ACHN (cell line): ENCODE measurements at places on chromosomes 11 and 22.

DNA sequence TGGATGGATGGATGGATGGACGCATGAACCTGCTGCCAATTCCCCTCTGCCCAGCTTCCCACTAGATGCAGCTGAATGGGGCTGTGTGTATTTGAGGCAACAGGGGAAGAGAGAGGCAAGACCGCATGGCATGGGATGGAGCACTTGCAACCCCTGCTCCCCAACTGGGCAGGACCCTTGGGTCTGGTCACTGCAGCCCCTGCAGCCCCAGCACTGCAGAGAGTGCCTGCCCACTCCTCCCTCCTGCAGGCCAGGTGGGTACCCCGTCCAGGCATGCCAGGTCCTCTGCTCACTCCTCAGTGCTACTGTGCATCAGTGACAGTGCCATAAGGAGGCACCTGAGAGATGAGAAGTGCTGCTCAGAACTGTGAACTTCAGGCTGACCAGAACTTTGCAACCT is 40.3 kb downstream of the OSBPL5 start:
- no peak for DNase-seq

GRCh38 chr11:126139111-126140091 is 72.0 kb downstream of the RPUSD4 start:
- no peak for DNase-seq

- no peak for DNase-seq
Measured at GRCh38 chr11:94844031-94844430, 75.9 kb downstream of the AMOTL1 start.

- DNase-seq, result no peak
Measured at GRCh38 chr11:105215528-105215927, 76.0 kb upstream of the CARD18 start.

DNA sequence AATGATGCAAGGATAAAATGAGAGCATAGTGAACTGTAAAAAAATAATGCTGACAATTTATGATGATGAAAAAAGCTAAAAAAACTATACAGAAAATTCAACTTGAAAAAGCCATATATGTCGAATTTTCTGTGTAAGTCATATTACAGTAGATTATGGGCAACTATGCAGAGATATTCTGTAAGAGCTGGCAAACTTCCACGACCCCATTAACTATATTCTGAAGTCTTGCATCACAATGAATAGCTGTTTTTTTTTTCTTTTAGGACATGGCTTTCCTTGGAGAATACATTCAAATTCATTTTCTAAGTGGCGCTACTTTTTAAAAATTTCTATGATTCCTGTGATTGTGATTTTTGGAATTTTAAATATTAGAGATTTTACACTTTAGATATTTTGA is 18.4 kb downstream of the PSMD13 start:
- no peak for DNase-seq

- no peak for DNase-seq
Measured at GRCh38 chr11:17209939-17210245, 2.1 kb upstream of the PIK3C2A start.

DNA sequence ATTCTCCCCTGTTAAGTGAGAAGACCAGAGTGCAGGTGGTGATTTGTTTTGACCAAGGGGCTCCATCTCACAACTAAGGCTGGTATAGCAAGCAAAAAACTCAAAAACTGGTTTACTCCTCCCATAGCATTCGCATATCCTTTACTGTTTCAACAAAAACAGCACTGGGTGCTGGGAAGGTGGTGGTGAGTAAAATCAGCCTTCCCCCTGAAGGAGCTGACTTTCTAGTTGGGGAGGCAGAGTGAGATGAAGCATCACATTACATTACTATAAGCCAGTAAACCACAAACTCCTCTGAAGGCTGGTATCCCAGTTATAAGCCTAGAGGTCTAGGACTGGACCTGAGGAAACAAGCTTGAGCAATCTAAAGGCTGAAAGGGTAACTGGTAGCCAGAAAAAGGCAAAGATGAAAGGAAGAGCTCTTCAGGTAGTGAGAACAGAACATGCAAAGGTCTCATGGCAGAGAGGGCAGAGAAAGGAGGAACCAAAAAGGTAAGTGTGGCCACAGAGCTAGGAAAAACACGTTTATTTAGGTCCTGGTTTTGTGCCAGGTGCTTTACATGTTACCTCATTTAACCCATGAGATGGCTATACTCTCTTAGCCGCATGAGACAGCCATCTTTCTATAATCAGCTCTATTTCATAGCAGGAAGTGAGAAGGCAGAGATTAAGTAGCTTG is 22.3 kb downstream of the TMEM123 start:
- DNase-seq, result no peak

DNA sequence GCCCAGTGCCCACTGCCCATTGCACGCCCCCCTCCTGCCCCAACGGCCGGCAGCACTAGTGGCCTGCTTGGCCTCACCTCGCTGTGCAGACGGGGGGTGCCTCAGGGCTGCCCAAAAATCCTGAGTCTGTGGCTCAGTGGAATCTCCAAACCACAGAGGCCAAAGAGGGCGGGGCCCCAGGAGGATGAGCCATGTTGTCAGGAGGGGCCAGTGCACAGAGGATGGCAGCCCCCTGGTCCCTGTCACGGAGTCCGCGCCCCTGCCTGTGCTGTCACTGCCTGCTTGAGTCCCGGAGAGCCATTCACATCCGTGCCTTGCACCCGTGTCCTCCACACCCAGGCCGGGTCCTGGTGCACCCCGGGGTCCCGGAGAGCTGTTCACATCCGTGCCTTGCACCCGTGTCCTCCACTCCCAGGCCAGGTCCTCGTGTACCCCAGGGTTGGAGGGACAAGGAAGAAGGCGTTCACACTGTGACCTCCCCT is 36.4 kb upstream of the MUC5AC start:
- no peak for DNase-seq

DNA sequence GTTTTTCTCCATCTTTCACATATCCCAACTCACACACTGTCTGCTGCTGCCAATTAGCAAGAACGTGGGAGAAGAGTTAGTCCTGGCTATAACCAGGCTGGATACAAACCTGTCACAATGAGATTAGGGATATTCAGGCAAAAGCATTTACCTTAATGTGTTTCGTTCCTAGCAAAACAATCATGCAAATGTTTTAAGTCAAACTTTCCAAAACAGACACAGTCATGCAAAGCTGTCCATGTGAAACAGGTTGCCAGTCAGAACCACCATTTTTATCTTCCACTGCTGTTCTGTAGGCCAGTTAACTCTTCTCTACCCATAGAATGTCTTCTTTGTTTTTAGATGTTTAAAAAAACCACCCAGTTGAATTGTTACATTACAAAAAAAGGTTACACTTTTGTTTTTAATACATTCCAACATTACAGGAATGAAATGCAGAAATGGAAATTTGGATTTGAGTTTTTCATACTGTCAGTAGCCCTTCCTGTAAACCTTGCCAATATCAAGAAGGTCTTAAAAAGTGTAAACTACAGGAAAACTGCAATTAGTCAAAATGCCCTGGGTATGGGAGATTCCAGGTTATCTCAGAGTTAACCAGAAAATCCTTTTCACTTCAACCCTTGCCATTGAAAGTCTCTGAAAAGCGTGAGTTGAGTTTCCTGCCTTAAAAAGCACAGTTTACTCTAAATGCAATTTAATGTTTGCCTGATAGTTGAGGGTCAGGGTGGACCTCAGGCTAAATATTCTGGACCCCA is 34.2 kb upstream of the LDLRAD3 start:
- DNase-seq, result no peak

GRCh38 chr11:103317118-103317517 is 207.9 kb downstream of the DYNC2H1 start:
- DNase-seq, result no peak

DNA sequence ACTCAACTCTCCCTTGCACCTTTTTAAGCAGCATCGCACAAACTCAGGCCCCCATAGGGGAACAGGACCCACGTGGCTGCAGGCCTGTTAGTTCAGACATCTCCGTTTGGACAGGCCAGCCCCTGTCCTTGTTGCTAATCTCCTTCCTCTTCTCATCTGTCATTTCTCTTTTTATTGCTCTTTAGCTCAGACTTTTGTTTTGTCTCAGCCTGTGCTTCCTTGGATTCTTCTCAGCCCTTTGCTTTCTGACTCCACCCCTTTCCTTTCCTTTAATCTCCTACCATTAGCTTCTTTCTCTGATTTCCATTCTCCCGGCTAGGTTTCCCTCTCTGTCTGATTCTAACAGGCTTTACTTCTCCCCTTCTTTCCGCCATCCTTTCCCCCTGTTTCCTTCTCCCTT is 68.7 kb downstream of the SCN3B start:
- no peak for DNase-seq

DNA sequence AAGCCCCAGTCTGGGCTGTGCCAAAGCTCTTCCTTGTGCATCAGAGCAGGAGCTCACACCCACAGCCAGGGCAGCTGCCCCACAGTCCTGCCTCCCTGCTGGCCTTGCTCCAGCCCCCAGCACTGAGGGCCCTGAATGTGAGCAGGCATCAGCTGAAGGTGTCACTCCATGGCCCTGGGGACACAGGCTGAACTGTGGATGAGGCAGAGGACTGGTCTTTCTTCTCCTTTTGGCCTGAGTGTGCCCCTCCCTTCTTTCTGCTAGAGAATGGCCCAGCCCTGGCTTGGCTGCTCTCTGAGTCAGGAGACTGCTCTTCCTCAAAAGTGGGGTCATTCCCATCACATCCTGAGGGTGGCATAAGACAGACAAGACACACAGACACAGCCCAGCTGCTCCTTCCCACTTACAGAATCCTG is 16.2 kb downstream of the OTOG start:
- DNase-seq, result peak; percentile 19

- DNase-seq, result no peak
Measured at GRCh38 chr11:69211920-69212797, 56.4 kb downstream of the SMIM38 start.

GRCh38 chr22:23536821-23537345 is 43.2 kb downstream of the IGLL1 start:
- no peak for DNase-seq

DNA sequence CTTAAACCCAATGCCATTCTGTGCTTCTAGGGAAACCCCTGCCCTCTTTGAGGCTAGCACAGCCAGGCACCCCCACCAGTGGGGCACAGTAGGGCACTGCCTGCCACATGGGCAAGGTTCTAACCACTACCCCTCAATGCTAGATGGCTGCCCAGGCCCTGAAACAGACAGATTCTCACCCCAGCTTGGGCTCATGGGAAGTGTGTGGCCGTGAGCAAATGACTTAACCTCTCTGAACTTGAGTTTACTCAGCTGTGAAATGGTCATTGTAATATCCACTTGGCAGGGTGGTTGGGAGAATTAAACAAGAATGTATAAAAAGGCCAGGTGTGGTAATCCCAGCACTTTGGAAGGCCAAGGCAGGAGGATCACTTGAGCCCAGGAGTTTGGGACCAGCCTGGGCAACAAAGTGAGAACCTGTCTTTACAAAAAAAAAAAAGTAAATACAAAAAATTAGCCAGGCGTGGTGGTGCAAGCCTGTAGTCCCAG is 22.4 kb downstream of the C22orf23 start:
- no peak for DNase-seq

GRCh38 chr11:15471895-15472799 is 357.4 kb downstream of the INSC start:
- no peak for DNase-seq

GRCh38 chr11:105838668-105839384 is 183.2 kb downstream of the MSANTD4 start:
- peak; percentile 60 for DNase-seq

DNA sequence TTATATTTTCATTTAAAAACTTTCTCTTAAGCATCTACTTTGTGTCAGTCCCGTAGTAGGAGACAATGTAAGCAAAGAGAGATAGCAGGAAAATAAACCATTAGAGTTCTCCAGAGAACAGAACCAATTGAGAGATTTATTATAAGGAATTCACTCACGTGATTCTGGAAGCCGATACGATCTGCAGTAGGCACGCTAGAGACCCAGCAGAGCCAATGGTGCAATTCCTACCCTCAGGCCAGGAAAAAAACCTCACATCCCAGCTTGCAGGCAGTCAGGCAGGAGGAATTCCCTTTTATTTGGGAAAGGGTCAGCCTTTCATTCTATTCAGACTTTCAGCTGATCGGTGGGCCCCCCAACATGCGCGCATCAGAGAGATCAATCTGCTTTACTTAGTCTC is 7.3 kb upstream of the PLEKHA7 start:
- DNase-seq, result no peak

DNA sequence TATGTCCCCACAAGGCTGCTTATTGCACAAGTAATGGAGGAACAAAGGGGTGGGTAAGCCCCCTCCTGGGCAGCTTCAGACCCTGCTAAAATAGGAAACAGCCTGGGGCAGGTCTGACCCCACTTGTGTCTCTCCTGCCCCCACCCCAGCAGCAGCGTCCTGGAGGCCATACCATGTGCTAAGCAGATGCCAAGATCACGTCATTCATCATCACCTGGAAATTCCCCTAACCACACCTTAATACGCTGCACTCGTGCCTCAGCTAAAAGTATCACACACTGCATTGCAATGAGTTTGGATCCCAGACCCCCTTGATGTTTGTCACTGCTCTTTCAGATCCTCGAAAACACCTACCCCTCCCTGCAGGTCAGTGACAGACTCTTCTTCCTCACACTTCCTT is 27.8 kb upstream of the GGTLC2 start:
- no peak for DNase-seq

DNA sequence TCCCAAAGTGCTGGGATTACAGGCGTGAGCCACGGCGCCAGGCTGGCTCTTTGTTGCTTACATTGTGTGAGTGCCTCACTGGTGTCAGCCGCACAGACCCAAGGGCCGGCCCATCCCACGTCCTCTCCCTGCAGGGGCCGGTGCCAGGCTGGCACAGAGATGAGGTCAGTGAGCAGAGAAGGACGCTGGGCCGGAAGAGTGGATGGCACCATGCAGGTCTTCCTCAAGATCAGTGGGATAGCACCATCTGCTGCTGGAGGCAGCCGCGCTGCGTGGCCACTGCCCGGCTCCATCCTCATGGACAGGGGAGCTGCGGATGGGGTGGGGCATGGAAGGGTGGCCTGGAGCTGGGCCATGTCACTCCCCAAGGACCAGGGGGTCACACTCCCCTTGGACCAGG is 22.0 kb upstream of the FGF4 start:
- no peak for DNase-seq

DNA sequence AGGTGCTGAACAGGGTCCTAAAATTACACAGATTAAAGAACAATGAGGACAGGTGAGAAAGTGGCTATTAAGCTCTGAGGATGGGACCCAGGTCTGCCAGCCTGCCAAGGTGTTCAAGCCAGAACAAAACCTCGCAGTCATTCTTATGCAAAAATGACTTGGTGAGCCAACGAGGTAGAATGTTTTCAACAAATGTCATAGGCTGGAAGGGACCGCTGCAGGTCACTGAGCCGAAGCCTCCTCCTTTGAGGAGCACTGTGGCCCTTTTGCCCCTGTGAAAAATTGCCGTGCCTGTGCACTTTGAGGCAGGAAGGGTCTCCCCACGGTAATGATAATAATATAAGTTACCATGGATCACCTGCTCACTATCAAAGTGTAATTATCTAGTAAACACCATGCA is 216.2 kb downstream of the DSCAML1 start:
- no peak for DNase-seq

GRCh38 chr11:21195995-21196394 is 526.6 kb downstream of the NELL1 start:
- no peak for DNase-seq

GRCh38 chr11:19395050-19395449 is 154.3 kb upstream of the E2F8 start:
- DNase-seq, result no peak

DNA sequence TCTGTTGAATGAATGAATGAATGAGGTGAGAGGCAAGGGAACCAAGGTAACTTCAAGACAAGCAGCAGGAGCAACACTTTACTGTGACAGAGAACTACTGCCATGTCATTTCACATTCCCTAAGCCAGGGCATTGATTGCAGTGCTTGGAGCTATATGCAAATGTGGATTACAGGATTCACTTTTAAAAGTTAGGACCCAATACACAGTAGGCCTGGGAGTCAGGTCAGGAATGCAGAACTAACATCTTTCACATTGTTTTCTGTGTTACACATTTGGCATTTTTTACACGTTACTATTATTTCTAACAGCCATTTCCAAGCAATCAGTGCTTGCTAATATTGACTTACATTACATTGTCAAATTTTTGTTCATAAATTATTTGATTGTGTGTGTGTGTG is 26.2 kb upstream of the ME3 start:
- DNase-seq, result no peak
